ENCODE measurements at places on chromosomes 2 and 18. TPM values are rescaled to one million over a fixed set of nuclear protein-coding genes. Genes with fewer than 3 reads are reported as not detected.

- DNase-seq: no peak
Observed at GRCh38 chr2:81858998-81859397, 1554.4 kb upstream of the LRRTM1 start.

Gene NYAP2
- total RNA-seq: not detected

Gene ELP2
- total RNA-seq: 55.8 TPM

GRCh38 chr2:70113359-70114070 is 26.2 kb downstream of the PCBP1 start:
- no peak for DNase-seq

DNA sequence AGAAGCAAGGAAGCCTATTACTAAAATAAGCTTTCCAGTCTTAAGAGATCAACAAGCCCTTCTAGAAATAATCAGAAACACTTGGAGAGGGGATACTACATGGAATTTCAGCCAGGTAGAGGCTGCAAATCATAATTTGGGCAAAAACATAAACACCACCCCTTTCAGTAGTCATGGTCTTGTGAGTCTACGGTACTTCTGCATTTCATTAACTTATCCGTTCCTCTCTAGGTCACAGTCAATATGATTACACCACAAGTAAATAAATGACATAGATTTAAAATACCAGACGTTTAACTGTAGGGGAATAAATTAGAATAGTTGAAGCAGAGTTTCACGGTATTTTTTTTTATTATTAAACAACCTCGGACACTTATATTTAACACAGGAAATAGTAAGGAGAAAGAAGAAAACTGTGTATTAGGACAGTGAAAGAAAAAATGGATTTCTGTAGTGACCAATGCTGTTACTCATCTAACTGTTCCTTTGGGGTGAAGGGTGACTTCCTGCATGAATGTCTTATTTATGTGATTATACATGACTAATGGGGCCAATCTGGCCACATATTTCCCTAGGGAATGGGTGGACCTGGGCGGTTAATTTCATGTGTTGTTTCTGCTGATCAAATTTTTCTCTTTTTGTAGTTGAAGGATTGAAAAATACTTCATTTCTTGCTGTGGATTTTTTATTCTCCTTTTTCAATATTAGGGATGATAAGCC is 456.6 kb upstream of the UBE2E3 start:
- DNase-seq: no peak

Gene DTNA
- total RNA-seq: 38.1 TPM

DNA sequence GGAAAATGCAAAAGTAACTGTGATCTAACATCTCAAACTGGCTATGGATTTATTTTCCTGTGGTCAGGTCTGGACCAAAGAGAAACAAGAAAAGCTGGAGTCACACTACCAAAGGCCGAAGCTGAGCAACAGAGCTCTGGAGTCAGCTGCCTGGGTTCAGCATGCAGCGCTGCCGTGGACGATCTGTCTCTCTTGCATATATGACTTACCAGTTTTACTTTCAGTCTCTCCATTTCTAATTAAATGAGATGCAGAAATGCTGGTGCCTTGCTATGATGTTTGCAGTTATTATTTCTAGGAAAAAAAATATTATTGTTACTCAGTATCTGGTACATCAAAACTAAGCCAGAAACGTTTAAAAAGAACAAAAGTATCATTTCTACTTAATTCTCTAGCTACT is 813.2 kb downstream of the RNF144A start:
- DNase-seq: no peak

- no peak for DNase-seq
Observed at GRCh38 chr18:48922801-48923730, 27.7 kb downstream of the SMAD7 start.

Gene LYG2
- total RNA-seq: not detected

Gene SLC19A3
- total RNA-seq: 188 TPM

Gene LOXHD1
- 2.4 TPM for total RNA-seq

Gene GCKR
- 1.1 TPM for total RNA-seq

DNA sequence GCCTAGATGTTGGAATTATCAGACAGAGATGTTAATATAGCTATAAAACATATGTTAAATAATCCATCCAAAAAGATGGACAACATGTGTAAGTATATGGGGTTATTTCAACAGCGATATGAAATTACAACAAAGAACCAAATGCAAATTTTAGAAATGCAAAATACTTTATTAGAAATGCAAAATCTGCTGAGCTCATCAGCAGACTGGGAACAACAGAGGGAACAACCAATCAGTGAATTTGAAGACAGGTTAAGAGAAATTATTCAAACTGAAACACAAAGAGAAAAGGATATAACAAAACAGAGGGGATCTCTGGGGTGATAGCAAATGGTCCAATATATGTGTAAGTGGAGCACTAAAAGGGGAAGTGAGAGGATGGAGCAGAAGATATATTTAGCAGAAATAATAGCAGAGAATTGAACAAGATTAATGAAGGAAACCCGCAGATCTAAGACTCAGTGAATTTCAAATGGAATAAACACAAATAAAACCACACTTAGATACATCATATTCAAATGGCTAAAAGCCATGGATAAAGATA is 13.5 kb upstream of the HS6ST1 start:
- DNase-seq: no peak

Gene SCYGR4
- total RNA-seq: not detected

- DNase-seq: peak; percentile 33
Observed at GRCh38 chr2:33475224-33476130, 972 bp upstream of the RASGRP3 start.

Gene REG1A
- total RNA-seq: not detected

Gene UGT1A5
- not detected for total RNA-seq

DNA sequence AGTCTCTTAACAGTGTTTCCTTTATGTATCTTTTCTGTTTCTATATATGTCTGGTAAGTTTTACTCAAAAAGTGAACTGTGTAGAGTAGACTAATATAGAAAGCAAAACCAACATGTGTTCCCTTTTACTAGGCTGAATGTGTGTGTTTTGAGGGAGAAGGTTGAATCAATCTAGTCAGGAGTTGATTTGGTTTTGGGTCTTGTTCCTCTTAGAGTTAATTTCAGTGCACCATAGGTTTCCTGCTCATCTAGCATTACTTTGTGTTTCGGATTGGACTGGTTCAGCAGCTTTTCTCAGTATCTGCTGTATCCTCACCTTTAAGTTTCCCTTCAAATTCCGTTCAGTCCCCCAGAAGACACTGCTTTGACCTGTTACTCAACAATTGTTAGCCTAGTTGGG is 52.0 kb upstream of the TRIM43 start:
- no peak for DNase-seq

- DNase-seq: no peak
Observed at GRCh38 chr2:182763311-182763912, 47.4 kb downstream of the DNAJC10 start.

DNA sequence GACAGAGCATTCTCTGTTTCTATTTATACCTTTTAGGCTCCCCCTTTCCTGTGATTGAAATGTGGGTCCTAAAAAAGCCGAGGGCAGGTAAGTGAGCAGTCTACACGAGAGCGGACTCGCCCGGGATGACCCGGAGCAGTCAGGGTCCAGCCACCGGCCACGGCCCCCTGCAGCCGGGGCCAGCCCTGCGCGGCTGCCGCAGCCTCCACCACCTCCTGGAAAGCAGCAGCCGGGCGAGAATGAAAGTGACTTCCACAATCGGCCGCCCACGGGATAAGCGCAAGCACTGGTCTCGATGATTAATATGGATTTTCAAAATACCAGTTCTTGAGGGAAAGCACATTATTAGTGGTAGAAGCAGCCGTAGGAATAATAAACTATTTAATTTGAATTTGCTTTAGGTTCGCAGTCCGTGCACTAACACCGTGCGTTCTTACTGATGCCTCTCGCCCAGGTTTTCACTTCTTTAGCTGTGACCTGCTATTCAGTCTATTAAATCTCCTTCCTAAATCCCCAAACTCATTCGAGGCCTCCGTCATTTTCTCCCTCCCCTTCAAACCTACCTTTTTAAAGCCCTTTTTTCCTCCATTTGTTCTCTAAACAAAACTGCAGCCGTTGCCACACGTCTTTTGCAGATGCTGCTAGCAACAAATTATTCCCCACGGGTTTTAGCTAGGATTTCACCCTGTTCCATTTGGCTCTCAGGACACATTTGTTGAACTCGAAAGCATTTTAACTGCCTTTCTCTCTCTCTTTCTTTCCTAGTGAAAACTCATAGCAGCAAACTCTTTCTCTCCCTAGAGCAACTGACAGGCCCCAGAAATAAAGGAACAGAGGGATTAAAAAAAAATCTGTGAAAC is 1015.1 kb upstream of the PIK3C3 start:
- DNase-seq: no peak

Gene CROCC2
- total RNA-seq: 0.06 TPM

DNA sequence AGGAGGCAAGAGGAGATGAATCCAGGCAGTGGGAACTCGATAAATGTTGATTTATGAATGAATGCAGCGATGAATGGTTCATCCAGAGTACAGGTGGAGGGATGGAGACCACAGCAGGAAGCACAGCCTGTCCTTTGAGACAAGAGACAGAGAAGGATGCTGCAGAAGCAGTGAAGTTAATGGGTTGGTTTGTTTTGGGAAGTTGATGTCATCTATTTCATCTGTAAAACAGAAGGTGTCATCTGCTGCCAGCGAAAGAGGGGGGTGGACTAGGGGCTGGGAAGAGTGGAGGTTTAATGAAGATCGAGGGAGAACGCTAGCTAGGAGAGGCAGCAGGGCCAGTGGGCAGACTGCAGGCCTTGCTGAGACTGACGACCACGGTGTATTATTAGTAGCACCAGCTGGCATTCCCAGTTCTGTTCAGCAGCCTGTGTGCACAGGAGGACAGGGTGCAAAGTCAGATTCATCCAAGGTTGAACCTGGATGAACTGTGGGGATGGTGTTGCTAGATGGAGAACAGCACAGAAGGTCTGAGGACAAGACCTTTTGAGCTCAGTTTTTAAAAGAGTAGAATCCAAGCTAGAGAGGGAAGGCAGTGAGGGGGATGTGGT is 120.3 kb upstream of the CAPN13 start:
- DNase-seq: no peak

DNA sequence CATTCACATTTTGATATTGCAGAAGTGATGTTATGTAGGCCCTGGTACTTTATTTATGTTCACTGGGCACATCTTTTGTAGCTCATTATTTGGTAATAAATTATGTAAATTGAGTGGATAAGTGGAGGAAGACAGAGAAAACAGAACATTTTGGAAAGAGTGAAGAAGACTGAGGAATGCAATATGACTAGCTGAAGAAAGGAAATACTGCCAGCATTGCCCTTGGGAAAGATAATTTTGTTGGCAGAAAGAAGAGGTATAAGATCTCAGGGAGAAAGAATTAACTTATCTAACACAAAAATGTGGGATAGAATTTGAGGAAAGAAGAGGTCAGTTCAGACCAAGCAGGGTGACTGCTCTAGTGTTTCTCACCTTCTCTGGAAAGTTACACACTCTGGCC is 118.8 kb downstream of the TTC27 start:
- no peak for DNase-seq

DNA sequence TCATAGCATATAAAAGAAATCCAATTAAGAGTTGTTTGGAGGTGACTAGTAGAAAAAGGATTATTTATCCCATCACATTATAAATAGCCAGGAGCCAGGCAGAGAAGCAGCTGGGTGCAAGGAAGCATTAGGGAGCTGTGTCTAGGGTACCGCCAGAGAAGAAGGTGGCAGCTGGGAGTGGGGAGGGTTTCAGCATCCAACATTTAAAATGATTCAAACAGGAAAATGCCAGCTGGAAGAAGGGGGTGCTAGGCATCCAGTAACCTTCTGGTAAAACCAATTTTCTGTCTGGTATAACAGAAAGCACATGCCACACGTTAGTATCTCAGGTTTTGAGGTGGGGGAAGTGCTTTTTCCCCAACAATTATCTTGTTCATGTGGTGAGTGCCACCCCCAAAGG is 452.4 kb downstream of the ZEB2 start:
- no peak for DNase-seq
